EH (cell line): ENCODE measurements at places on chromosomes 2 and 18.

- DNase-seq: no peak
Observed at GRCh38 chr2:201942531-201942930, 91.1 kb upstream of the FZD7 start.

DNA sequence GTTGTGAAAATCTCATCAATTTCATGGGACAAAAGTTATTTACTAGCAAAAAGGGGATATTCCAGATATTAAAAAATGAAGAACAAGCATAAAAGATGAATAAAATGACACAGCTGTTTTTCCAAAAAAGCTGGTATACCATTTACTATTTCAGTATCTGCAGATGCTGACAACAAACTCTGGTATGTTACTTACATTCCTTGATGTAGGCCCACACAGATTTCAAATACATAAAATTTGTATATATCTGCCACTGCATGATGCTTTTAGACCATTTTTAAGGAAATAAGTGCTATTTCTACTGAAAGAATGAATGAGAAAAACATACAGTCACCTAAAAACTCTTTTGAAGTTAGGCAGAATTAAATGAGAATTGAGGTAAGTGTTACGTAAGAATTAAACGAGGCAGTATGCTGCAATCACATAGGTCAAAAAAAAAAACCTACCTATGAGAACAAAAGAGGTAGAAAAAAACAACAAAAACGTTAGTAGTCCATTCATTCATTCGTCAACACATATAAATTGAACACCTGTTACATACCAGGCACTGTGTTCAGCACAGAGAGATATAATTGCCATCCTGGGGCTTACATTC is 32.5 kb downstream of the ARL5A start:
- DNase-seq: peak; percentile 18

DNA sequence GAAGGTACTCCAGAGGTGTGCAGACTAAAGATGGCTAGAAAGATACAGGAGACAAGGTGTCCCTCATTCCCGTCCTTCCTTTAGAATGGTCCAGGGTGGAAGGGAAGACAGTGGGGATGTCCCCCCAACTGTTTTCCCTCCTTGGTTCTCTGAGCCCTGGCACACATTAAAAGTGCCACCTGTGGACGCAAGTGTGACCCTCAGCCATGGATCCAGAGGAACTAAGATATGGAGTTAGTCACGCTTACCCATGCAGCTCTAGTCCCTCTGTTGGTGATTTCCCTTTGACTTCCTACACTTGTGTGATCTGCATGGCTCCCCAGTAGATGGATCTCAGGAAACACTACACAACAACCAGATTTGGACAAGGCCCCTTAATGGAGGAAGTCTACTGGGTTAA is 113.1 kb upstream of the SRD5A2 start:
- peak; percentile 3 for DNase-seq

DNA sequence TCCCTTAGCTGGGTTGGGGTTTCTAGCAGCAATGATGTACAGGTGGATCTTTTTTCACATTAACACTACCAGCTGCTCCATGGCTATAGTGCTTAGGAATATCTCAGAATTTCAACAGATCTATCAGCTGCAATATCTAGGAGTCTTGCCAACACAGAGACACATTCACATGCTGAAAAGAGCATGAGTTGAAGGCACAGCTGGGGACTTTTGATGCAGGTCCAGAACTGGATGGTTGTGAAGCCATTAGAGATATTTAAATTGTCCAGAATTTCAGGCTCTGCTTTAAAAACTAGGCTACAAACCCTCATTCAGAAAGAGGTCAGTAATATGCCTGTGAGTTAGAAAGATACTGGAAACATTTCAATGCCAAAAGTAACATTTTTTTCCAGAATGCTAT is 122.2 kb upstream of the CCDC195 start:
- peak; percentile 68 for DNase-seq

GRCh38 chr2:207184768-207185167 is 19.0 kb upstream of the KLF7 start:
- DNase-seq: peak; percentile 52

DNA sequence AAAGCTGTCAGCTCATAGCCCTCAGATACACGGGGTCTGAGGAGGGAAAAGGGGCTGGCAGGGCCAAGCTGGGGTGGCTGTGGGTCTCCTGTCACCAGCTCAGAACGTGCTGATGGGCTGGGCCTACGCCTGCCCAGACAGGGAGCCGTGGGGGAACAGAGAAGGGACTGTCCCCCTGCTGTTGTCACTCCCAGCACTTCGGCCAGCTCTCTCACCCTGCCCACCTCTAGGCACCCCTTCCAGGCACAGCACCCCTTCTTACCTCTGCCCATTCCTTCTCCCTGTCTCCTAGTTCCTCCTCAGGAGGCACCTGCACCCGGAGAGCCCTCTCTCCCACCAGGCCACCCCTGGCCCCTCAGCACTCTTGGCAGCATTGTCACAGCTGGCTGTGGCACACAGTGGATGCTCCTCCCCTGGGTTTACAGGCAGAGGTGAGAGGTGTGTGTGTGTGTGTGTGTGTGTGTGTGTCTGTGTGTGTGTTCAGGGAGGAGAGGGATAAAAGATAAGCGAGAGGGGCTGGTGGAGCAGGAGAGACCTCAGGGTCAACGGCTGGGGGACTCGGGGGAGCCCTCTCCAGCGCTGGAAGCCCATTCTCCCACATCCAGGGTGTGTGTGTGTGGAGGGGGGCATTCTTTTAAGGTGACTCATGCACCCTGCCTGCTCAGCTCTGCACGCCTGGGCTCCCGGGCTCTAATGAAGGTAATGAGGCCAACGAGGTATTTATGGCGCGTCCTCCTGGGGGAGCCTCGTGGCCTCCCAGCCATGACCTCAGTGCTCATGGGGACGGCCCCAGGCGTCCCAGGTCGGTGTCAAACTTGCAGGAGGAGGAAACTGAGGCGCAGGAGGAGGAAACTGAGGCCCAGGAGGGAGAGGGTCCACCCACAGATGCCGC is 66.1 kb upstream of the SMAD7 start:
- DNase-seq: peak; percentile 94

DNA sequence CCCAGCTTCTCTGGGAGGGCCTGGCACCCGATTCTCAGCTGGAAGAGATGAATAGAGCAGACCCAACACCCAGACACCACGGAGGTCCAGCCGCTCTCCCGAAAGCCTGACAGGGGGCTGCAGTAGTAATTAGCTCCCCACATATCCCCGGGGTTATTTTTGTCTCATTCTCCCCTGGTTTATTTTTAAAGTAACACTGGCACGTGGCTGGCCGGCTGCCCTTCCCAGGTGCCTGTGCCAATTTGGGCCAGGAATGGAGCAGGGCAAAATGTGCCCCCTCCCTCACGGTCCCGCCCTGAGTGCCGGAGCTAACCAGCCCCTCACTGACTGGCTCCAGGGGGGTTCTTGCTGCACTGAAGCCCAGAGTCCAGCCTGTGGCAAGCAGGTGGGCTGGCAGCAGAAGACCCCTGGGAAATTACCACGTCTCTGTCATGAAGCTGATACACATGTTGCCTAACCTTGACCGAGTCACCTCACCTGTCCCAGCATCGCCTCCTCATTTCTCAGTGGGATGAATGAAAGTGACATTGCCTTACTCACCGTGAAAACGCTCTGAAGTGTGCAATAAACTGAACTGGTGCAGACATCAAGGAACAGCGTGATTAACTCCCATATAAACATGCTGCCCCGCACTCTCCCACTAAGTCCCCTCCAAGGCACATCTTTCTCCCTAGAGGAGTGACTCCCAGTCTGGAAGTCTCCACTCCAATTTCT is 18.4 kb downstream of the KCNK3 start:
- no peak for DNase-seq

DNA sequence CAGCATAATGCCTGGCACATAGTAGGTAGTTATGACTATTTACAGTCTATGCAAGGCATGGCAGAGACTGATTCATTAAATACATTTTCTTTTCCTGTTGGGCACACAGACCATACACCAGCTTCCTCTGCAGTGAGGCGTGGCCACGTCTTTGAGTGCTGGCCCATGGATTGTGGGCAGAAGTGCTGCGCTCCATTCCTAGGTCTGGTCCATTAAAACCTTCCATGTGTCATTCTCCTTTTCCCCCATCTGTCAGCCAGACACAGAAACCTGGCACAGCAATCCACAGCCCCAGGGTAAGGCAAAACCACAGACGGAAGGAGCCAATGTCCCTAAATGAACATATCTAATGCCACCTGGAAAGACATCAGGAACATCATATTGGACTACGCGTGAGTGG is 141.9 kb downstream of the TTC32 start:
- DNase-seq: no peak

- DNase-seq: peak; percentile 13
Observed at GRCh38 chr2:148565272-148565894, 79.2 kb upstream of the EPC2 start.

DNA sequence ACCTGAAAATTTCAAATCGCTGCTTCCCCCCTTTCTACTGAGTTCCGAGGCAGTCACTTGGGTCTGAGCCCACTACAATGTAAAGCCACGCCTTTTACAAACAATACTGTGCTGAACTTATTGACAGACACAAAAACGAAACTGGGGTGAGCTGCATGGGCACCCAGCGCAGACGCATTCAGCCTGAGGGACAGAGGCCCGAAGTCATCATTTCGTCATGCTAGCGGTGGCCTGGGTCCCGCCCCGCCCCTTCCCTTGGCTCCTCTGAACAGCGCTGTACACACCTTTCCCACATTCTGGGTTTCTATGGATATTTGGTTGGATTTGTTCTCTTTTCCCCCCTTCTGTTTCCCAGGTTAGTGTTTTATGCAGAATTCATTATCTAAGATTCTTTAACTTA is 71.7 kb downstream of the EIPR1 start:
- no peak for DNase-seq

- no peak for DNase-seq
Observed at GRCh38 chr2:11661891-11662435, 8.0 kb downstream of the NTSR2 start.

GRCh38 chr2:212147921-212148513 is 390.6 kb downstream of the ERBB4 start:
- peak; percentile 11 for DNase-seq

GRCh38 chr18:37276111-37276890 is 289.3 kb downstream of the CELF4 start:
- DNase-seq: no peak

DNA sequence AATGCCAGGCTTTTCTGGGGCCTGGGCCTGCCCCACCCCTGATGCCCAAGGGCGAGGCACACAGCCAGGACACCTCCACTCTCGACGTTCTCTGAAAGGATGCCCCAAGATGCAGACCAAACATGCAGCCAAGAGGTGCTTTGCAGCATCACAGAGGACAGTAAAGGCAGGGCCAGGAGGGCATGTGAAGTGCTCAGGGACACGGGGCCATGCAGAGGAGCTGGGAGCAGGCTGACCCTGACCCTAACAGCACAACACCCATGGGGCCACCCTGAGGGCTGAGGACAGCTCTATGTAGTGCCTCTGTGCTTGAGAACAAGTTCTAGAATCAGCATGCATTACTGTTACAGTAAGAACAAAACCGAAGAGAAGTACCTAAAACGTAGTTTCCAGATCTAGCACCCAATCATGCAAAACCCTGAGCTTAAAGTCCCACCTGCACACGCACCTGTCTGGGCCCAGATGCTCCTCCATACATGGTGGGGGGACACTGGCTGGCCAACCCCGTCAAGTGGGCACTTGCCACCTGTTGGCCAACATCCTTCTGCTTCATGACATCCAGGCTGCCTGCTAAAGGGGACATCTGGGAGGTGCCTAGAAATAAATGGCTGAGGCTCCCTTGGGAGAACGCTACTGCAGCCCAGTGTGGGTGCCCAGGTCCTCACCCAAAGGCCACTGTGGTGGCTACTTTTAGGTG is 15.4 kb downstream of the HS6ST1 start:
- DNase-seq: no peak

DNA sequence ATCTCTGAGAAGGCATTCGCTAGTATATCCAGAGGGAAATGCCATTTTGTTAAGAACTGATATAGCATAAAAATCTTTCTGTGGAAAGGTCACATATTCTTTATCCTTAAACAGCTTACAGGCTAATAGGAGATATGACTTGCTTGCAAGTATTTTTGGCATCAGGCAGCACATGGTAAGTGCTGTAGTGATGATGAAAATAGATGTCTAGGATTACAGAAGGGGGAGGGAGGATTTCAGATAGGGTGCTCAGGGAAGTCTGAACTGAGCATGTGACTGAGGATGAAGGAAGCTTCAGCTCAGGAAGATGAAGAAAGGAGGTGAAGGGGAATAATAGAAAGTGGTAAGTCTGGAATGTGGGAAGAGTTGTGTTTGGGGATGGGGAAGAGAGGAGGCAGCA is 158.5 kb upstream of the NOSTRIN start:
- DNase-seq: peak; percentile 45

GRCh38 chr2:108399479-108399878 is 21.7 kb downstream of the SULT1C4 start:
- no peak for DNase-seq

- DNase-seq: no peak
Observed at GRCh38 chr2:167843217-167843616, 404.2 kb downstream of the STK39 start.

- DNase-seq: no peak
Observed at GRCh38 chr2:224178056-224178455, 139.0 kb upstream of the SERPINE2 start.

DNA sequence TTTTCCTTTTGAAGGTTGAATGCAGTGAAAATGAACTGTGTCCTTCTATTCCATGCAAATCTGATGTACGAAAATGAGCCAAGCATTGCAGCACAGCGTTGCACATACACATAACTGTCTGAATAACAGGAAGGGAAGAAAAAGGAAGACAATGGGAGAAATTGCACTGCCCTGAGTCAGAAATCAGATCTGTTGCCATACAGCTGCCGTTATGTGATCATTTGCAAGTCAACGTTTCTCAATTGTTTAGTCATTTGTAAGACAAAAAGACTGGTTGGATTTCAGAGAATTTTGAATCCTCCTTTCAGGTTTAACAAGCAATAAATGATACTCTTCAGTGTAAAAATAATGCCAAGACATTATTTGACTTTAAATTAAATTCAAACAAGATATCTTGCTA is 284.1 kb downstream of the DSEL start:
- peak; percentile 30 for DNase-seq

- DNase-seq: no peak
Observed at GRCh38 chr2:1784986-1785617, 40.8 kb upstream of the PXDN start.
